ENCODE measurements at places on chromosomes 7 and 10.

DNA sequence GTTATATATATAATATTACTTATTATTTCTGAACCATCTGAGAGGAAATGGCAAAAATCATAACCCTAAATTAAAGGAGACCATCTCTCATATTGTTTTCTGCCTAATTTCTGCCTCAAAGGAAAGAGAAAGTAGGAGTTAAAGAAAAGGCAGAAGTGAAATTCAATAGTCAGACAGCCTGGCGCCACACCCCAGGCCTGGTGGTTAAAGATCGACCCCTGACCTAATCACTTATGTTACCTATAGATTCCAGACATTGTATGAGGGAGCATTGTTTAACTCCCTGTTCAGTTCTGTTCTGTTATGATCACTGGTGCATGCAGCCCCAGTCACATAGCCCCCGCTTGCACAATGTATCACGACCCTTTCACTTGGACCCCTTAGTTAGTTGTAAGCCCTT lies 24.9 kb upstream of the CHST3 start:
- no peak for DNase-seq

- no peak for DNase-seq
These were observed 7.6 kb downstream of the TMEM184A start for GRCh38 chr7:1548438-1548831.

GRCh38 chr10:132517951-132518521 lies 19.6 kb upstream of the INPP5A start:
- DNase-seq = no peak

DNA sequence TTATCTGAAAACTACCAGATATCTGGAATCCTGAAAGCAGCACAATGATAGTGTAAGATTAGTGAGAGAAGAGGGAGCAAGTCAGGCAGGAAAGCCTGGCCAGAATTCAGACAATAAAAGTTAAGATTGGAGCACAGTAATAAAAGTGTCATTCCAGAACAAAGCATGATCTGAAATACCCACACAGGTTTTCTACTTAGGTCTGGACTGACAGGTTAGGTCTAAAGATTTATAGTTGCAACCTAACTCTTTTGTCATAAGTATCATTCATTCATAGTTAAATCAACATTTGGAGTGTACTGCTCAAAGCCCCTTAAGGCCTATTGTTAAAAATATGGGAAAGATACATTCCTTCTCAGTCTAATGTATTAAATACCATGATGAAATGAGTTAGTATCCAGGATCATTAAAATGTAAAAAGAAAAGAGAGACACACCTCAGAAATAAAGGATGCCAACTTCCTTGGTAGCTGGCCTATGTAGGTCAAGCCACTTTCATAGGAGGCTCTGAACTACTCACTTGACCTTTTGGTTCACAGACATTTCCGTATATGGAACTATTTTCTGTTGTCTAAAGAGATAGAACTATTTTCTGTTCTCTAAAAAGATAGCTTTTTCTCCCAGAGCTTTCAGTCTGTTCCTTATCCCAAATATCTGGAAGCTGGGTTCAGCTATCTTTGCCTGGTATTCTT lies 105.2 kb downstream of the FAS start:
- no peak for DNase-seq

DNA sequence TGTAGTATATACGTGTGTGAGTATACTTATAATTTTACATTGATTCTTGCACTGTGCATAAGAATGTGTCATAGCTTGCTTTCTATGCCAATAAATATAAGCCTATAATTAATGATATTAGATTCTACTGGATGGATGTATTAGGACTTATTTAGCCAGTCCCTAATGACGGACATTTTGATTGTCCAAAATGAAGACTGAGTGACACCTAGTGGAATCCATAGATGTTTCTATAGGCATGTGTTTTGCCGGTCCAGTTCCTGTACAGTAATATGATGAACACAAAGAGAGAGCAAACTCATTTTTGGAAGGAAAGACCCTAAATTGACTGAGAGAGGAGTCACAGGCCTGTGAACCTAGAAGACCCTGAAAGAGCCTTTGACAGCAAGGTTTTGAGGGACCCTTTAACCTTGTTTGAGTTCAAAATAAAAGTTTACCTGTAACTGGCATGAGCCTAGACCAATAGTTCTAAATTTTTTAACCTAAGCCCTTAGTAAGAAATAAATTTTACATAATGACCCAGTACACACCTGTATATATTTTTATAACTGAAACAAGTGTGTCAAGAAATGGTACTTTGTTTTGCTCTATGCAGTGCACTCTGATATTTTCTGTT lies 42.4 kb upstream of the AGBL3 start:
- no peak for DNase-seq

- DNase-seq = no peak
These were observed 407.8 kb upstream of the FOXK1 start for GRCh38 chr7:4274286-4274685.

DNA sequence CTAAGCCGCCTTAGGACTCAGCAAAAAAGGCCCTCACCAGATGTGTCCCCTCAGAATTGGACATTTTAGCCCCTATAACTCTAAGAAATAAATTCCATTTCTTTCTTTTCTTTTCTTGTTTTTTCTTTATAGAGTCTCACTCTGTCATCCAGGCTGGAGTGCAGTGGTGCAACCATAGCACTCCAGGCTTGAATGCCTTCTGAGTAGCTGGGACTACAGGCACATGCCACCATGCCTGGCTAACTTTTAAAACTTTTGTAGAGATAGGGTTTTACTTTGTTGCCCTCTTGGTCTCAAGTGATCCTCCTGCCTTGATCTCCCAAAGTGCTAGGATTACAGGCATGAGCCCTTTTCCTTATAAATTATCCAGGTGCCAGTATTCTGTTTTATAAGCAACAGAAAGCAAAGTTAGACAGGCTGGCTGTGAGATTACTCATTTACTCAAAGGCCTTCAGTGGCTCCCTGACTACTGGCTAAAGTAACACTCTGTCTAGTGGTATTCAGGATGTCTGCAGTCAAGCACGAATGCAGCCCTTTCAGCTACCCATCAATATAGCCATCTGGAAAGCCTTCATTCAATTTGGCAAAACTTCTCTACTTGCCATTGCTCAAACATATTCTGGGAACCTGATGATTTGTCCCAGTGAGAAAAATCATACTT lies 128.6 kb downstream of the ICA1 start:
- no peak for DNase-seq

Data from glutamatergic neuron (in vitro differentiated cells).